ENCODE measurements at places on chromosomes 16 and 17.

GRCh38 chr16:69112285-69113129 is 7.1 kb downstream of the HAS3 start:
- no peak for DNase-seq

DNA sequence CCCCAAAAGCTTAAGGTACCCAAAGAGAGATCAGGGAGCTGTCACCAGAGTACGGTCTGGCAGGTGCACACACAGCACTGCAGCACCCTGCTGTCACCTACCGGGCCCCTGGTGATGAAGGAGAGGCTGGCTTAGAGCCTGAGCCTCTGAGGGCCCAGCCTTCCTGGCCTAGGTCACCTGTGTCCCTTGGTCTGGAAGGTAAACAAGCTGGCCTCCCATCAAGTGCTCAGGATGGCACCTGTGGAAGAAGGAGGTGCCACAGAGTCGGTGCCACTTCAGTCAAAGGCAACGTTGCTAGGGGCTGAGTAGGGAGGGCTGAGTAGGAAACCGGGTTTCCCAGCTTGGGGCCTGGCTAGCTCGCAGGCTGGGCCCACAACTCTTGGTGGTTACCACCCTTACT is 70.7 kb downstream of the COG7 start:
- no peak for DNase-seq

DNA sequence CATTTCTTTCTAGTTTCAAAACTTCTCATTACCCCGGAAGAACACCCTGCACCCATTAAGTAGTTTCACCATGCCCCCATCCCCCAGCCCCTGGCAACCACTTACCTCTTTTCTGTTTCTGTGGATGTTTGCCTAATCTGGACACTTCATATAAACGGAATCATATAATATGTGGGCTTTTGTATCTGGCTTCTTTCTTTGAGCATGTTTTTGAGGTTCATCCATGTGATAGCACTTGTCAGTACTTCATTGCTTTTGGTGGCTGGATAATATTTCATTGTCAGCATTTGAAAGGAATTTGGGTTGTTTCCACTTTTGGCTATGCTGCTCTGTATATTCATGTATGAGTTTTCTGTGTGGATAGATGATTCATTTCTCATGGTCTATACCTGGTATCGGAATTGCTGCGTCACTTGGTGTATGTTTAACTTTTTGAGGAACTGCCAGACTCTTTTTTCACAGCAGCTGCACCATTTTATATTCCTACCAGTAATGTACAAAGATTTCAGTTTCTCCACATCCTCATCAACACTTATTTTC is 30.0 kb upstream of the SLC5A10 start:
- no peak for DNase-seq

DNA sequence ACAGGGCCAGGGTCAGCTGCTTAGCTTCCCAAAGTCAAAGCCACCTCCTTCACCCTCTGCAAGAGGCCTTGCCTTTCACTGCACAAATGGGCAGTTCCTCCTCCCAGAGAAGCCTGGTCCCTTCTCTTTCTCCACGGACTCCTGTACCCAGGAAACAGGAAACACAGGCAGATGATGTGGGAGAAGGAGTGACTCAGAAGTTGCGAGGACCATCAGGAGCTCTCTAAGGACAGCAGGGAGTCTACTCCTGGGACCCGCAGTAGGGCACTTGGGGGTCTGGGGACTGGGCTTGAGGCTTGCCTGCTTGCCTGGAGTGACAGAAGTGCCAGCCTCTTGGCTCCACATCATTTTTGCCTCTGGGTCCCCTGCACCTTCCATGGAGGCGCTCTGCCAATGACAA is 47.4 kb upstream of the KSR1 start:
- no peak for DNase-seq

DNA sequence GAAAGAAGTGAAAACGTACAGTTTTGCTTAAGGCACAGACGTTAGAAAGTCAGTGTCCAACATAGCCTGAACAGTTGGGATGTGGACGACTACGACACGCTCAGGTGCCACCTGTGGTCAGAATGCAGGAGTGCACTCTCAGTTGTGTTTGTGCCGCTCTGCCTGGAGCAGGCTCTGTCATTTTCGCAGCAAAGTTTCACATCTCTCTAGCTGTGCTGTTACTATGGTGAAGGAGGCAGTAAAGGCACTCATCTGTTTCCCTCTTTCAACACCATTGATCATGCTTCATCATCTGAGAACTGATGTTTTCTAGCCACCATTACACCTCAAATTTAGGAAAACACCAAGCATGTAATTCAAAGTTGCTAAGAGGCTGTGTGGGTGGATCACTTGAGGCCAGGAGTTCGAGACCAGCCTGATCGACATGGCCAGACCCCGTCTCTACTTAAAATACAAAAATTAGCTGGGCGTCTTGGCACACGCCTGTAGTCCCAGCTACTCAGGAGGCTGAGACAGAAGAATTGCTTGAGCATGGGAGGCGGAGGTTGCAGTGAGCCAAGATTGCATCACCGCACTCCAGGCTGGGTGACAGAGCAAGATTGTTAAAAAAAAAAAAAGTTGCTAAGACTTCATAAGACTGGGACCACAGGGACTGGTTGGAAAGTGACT is 44.9 kb upstream of the DNAJA2 start:
- DNase-seq, result no peak

GRCh38 chr16:48432136-48432535 is 46.9 kb upstream of the SIAH1 start:
- no peak for DNase-seq

- DNase-seq, result no peak
Observed at GRCh38 chr17:44593156-44593555, 35.9 kb downstream of the FZD2 start.

GRCh38 chr16:51268237-51268636 is 117.2 kb upstream of the SALL1 start:
- DNase-seq, result no peak

DNA sequence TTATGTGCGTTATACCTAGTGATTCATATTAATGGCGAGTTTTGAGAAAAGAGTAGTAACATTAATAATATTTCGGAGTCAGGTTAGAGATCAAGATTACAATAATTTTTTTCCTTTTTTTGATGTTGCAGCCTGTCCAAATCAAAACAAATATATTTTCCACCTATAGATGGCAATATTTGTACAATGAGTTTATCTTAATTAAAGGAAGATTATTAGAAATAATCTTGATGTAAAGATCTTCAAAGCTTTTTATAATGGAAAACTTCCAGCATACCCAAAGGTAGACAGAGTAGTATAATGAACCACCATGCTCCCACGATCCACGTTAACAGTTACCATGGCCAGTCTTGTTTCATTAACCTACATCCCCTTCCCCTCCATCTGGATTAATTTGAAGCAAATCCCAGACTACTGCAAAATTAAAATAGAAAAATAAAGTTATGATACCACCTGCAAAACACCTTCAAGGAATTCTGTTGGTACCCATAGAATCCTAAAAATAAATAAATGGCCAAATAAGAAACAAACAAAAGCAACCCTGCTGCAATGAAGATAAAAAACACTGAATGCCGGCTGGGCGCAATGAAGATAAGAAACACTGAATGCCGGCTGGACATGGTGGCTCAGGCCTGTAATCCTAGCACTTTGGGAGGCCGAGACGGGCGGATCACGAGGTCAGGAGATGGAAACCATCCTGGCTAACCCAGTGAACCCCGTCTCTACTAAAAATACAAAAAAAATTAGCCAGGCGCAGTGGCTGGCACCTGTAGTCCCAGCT is 46.5 kb upstream of the GINS3 start:
- DNase-seq, result no peak

- DNase-seq, result no peak
Observed at GRCh38 chr17:72693956-72694355, 398.5 kb downstream of the SLC39A11 start.

DNA sequence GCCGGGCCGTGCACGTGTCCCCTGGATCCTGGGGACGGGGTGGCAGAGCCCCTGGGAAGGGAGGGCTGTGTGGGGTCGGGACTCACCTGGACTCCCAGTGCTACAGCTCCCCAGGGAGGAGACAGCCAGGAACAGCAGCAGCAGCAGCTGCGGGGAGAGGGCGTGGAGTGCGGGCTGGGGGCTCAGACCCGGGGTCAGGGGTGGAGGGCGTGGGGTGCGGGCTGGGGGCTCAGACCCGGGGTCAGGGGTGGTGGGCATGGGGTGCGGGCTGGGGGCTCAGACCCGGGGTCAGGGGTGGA is 20.7 kb downstream of the TPSD1 start:
- DNase-seq, result no peak

Measured in amniotic stem cell (primary cell).